ENCODE measurements at places on chromosomes 7 and 10. TPM values are rescaled to one million over a fixed set of nuclear protein-coding genes. Genes with fewer than 3 reads are reported as not detected.

The OPN4 gene
- not detected for polyA plus RNA-seq

The CYP3A4 gene
- 0.16 TPM for polyA plus RNA-seq

The TSPAN12 gene
- 55.2 TPM for polyA plus RNA-seq

The CD36 gene
- polyA plus RNA-seq = 402 TPM

The TMED4 gene
- 93.4 TPM for polyA plus RNA-seq

The WNT8B gene
- polyA plus RNA-seq = 0.09 TPM

The HOXA5 gene
- polyA plus RNA-seq = 84.7 TPM

The JCAD gene
- polyA plus RNA-seq = 64.4 TPM

The EPHB6 gene
- 18.9 TPM for polyA plus RNA-seq

The SRGN gene
- 37.3 TPM for polyA plus RNA-seq

The PRKG1 gene
- polyA plus RNA-seq = 12.4 TPM

The AKR1C1 gene
- polyA plus RNA-seq = 8.9 TPM
